ENCODE measurements at places on chromosomes 3 and 15.

GRCh38 chr3:155079468-155079745, 712 bp upstream of the MME start:
- DNase-seq = no peak

- DNase-seq = no peak
These were observed 24.4 kb upstream of the PLSCR2 start for GRCh38 chr3:146493761-146494160.

- DNase-seq = no peak
These were observed 26.9 kb downstream of the STOML1 start for GRCh38 chr15:73965094-73965757.

DNA sequence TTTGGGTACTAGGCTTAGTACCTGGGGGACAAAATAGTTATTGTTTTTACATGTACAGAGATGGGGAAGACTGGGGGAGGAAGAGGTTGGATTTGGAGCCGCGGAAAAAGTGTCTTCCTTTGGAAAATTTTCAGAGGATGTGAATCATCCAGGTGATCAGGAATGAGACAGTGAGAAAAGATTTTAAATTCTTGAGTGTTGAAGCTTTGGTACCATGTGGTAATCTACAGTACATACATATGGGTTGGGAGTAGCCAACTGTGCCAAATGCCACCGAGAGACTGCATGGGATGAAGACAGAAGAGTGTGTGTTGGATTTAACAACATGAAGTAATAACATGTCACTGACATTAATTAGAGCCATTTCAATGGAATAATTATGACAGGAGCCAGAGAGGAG, 1238.2 kb downstream of the ROBO1 start:
- DNase-seq = no peak

DNA sequence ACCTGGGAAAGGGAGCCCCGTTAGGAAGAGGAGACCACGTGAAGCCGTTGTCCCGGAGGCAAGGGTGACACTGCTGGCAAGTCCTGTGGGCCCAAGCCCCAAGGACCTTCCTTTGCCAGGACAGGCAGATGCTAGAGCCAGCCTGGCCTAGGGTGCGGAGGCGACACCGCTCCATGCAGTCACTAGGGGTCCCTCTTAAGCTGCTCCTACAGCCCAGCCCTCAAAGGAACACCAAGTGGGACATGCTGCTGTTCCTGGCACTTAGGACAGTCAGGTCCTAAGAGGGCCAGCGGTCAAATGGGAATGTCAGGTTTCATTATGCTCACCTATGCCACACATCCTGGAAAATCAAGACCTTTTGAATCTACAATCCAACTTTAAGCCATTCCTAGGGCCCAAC, 59.7 kb downstream of the RPN1 start:
- DNase-seq = no peak

Measured in endothelial cell of umbilical vein (primary cell).